Stimulated activated CD8-positive, alpha-beta memory T cell treated with anti-CD3 and anti-CD28 coated beads, Interleukin-2, amount 100 ng/mL, for 48 hours (primary cell): ENCODE measurements at places on chromosomes 6 and 20.

DNA sequence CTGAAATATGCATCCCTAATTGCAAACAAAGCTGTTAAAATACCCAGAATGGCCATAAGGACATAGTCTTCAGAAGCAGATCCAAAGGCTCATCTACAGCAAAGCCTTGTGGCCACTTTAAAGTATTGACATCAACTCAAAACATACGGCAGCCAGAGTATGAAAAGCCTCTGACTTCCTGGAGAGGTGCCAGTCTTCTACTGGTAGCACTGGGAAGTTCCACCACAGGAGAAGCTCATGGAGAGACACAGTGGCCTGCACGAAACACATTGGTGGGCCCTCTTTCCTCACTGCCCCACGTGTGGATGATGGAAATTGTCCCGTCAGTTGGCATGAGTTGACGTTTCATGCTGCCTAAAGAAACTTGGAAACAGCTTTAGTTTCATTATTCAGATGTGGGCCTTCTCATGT is 202.6 kb upstream of the HEY2 start:
- no peak for DNase-seq

DNA sequence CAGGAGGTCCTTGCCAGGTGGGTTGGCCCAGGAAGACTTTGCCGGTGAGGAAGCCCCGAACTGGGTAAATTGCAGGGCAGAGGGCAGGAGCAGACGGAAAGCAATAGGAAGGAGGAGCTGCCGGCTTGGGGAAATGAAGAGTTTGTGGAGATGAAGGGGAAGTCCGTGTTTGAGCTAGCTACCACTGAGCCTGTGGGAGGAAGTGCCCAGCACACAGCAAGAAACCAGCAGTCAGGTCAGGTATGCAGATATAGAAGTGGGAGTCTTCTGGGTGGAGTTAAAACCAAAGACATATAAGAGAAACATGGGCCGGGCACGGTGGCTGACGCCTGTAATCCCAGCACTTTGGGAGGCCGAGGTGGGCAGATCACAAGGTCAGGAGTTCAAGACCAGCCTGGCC is 34.7 kb downstream of the CD24 start:
- DNase-seq, result no peak

- no peak for DNase-seq
Measured at GRCh38 chr20:40683894-40684268, 5.2 kb downstream of the MAFB start.

DNA sequence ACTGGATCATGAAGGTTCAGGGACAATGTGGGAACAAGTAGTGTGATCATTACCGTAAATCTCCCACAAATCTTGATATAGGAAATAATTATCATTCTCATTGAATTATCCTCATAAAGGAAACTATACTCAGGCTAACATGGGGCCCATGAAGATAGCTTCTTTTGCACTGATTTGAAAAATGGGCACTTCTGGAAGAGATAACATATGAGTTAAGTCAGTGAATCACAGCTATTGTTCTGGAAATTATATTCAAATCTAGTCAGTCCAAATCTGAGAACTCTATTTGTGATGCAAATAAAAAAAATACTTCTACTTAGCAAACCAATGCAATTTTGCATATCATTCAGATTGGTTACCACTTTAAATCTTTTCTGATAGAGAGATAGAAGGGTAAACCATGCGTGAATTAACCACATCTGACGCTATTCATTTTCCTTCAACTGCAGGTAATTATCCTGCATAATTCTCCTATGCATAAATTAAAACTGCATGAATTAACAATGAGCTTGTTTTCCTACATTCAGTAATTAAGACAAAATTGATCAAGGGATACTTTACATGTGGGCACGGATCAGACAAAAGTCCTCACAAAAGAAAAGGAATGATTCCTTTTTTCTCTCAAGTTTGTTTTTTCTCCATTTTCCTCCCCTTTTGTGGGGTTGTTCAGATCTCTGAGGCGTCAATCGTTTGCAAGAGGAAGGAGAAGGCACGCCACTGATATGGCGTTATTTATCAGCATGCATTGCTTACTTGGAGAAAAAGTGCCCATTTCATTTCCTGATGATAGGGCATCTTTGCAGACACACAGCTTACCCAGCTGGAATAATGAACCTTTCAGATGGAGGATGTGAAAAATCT is 36.4 kb downstream of the RIPOR2 start:
- no peak for DNase-seq

DNA sequence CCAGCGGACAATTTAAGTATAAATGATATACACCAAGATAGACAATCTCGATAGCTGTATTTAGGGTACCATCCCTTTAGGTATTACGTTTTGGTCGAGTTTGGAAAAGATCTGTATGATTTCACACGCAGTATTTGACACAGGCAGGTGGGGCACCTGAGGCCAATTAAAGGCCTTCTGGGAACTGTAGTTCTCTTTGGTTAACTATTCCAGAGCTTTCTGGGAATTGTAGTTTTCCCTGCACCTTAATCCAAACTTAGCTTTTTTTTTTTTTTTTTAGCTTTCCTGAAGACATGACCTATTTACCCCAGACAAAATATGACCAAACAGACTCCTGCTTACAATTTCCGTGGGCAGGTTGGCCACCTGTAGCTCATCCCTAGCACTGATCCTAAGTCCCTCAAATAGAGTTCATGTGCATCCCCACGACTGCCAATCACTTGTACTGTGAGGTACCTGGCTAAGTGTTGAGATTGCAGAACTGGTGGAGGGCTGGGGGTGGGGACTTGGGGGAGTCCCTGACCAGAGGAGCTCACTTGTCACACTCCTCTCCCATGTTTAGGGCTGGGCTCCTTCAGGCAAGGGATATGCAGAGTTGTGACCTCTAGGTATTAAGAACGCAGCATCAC is 999 bp upstream of the EHMT2 start:
- no peak for DNase-seq

DNA sequence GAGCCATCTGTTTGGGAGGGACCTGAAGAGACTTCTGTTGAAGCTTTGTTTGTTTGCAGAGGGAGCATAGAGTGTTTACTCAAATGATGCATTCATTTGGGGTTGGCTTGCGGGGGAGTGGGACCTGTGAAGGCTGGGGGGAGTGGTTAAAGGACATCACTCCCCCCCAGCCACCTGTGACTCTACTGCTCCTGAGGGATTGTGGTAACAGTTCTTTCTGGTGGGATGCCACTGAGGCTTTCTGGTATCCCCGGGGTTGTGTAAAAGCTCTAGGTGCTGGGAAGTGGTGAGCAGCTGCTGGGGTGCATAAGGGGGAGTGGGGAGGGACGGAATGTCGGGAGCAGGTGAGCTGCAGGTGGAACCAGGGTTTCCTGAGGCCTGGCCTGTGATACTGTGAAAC is 239.2 kb upstream of the QKI start:
- no peak for DNase-seq

DNA sequence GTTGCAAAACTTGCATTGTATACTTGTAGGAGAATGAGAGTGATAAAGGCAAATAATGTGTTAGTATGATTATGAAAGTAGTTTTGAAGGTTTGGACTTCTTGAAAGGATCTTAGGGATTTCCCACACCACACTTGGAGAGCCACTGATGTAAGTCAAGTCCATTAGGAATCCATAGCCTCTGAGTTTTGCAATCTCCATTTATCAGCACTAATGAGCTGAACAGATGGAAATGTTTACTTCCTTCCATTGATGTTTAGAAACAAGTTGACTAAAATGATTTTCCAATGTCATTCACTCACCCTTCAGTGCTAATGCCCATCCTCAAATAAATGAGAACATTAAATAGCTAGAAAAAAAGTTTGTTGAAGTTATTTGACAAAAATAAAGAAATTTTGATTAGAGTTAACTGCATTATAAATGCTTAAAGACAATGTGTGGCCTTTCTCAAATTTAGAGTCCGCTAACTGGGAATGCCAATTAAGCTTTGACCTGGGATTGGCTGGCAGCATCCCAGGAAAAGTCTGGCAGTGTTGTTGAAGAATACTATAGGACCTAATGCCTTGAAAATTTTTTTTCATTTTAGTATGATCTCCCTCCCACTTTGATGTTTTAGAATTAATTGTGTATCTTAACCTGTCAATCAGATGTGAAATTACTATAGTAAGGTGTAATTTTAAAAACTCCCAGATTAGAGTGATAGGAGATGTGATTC is 68.0 kb downstream of the SLC35F1 start:
- DNase-seq, result no peak

DNA sequence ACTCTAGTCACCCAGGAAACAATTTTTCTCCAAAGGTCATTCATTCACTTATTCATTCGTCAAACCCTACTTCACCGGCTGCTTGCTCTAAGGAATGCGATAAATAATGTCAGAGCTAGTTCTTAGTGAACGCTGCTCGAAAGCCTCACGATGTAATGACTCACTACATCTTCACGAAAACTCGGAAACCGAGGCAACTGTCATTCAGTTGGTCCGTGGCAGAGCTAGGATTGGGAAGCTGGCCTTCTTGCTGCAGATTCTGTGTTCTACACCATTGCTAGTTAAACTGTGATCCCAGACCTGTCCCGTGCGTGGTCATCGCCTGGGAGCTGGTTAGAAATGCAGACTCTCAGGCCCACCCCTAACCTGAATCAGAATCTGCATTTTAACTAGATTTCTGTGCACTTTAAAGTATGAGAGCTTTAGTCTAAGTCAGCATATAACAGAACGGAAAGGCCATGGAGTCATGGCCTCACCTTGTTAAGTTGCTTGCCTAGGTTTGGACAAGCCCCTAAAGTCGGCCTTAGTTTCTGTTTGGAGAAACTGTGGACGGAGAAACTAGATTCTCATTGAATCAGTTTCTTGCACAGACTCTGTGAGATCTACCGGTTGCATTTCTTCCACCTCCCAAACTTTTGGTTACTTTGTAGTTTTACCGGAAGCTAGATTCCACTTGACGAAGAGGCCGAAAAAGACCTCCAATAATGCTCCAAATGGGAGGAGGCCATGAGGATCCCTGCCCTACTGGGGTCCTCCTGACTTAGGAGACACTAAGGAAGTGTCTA is 651 bp upstream of the CCND3 start:
- no peak for DNase-seq

DNA sequence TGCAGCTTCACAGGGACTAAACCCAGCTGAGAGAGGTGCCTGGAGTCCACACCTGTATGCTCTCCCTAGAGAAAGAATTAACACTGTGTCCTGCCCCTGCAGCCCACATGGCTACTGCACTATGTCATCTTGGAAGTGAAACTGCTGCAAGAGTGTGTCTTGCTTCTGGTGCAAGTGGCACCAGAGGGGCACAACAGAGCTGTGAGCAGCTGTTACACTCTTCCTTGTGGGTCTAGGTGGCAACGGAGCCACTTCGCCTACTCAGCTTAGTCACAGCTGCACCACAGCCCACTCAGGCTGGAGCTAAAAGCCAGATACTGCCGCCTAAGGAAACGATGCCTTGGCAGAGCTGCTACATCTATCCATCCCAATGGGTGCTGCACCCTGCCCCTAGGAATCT is 391.4 kb downstream of the COL12A1 start:
- no peak for DNase-seq

DNA sequence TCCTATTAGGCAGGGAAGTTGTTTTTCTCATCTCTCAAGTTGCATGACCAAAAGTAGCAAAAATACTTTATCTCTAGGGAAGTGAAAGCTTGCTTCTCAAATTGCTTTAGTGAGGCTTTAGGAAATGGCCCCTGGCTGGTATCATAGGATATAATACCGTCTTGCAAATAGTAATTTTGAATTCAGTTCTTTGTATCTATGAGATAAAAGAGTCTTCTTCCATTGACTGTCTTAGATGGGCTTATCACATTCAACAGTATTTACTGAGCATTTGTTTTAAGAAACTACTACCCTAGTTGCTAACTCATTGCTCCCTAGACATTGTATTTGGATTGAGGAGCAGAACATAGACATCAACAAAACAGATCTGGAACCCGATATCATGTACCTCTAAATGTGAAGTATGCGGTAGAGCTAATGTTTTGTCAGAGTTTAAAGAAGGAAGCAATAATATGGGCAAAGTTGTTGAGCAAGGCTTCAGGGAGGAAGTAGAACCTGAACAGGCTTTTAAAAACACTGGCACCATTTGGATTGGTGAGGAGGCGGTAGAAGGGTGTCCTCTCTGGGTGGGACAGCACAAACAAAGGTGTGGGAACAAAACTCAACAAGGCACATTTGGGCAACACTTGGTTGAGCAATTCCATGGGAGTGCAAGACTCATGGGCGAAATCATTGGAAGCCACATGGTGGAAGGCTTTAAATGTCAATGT is 101.5 kb downstream of the SGK1 start:
- no peak for DNase-seq

DNA sequence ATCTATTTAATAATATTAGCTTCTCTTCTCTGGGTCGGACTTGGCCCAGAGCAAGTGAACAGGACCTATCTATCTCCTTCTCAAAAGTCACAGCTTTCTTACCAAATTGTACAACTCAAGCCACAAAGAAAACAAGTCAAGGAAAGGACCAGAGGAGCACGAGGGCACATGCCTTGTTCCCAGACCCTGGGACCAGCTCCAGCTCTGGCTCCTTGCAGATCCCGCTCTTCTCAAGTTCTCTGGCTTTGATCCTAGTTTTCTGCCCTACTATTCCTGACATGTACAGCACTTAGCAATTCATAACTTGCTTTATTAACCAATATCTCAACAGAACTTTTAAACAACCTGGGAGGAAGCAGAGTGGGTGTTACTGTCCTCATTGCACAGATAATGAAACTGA is 185.9 kb downstream of the ESR1 start:
- no peak for DNase-seq

GRCh38 chr20:15310361-15310760 is 972.9 kb upstream of the FLRT3 start:
- DNase-seq, result no peak

GRCh38 chr6:127148511-127148910 is 30.0 kb downstream of the RSPO3 start:
- no peak for DNase-seq

DNA sequence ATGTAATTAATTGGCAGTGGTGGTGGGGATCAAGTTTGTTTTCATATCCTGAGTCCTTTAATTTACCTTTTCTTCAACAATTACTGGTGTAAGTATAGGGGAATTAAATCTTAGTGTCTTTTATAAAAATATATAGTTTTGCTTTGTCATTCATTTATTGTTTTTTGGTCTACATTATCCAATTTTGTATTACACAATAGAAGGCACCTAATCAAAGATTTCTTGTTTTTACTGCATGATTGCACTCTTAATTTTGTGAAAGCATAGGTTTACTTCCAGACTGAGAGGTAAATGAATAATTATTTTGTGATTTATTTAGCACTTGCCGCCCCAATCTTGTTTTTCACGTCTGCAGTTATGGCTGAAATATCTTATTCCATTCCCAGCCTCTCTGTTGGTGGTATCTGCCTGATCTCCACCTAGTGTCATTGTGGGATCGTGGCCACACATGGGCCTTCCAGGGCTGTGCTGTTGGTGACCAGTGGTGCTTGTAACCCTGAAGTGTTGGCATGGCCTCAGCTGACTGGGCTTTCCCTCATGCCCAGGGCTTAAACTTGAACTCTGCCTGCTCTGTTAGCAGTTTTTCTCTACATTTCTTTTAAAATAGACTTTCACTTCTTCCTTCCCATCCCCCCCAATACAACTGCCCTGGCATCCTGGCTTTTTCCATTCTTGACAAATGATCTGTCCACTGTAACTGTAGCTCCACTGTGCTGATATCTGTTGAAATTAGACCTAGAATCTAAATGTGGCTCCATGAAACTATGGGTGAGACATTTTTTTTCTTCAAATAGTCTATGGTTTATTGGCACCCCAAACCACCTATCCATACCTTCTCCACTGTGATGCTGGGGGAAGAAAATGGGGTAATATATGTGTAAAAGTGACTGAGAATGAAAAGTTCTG is 24.8 kb downstream of the E2F3 start:
- no peak for DNase-seq
